NCI-H446 treated with DMSO at 0.1 percent for 48 hours (cell line): ENCODE measurements at places on chromosomes 1 and 21.

DNA sequence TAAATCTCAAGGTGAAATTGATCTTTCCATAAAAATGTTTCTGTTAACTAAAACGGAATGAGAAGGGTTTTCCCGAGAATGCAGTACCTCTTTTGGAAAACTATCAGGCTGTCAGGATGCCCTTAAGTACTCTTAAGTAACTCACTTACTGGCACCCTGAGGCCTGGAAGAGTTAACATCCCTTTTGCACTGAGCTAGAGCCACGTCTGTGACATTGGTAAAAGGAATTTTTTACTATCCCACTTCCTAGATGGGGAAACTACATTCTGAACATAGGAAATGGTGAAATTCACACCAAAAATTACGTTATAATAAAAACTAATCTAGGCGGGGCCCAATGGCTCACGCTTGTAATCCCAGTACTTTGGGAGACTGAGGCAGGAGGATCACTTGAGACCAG is 39.7 kb upstream of the MAP10 start:
- DNase-seq: no peak

GRCh38 chr1:183237046-183237445 is 51.0 kb downstream of the LAMC2 start:
- DNase-seq: no peak

DNA sequence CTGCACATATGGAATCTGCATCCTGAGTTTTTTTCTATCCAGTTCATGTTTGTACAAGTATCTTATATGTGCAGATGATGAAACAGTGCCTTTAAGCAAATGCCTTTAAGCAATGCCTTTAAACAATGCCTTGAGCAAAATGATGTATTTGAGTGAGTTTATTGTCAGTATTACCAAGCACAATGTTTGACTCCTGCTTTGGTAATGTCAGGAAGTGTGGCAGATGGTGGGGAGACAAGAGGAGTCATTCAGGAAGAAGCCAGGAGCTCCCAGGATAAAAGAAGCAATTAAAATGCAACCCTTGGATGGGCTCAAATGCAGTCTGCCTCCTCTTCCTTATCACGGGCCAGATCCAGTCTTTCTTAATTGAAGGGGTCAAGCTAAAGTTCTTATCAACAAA is 108.7 kb upstream of the KCNJ15 start:
- DNase-seq: peak; percentile 84

DNA sequence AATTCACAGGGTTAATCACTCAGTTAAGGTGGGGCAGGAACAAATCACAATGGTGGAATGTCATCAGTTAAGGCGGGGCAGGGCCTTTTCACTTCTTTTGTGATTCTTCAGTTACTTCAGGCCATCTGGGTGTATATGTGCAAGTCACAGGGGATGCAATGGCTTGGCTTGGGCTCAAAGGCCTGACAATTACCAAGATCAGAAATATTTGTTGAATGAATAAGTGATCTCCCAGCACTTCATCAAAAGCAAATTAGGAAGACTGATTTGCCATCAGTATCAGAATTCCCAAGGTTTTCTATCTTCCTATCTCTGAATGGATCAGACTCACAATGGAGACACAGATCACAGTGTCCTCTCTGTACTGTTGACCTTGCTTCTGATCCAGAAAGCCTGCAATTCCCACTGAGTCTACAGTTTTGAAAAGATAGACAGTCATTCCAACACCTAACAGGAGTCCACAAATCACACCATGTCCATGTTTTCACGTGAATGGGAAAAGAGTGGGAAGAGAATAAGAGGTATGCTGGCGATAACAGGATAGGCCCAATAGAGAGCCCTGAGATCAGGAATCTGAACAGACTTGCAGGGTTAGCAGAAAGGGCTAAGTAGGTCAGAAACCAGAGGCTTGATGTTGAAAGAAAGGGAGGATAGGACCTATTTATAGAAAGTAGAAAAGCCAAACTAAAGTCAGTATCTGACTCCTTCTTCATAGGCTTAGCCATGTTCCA is 75.3 kb downstream of the KCNK1 start:
- DNase-seq: no peak

- DNase-seq: no peak
These were observed 272.2 kb upstream of the B3GALT2 start for GRCh38 chr1:193458628-193459027.

DNA sequence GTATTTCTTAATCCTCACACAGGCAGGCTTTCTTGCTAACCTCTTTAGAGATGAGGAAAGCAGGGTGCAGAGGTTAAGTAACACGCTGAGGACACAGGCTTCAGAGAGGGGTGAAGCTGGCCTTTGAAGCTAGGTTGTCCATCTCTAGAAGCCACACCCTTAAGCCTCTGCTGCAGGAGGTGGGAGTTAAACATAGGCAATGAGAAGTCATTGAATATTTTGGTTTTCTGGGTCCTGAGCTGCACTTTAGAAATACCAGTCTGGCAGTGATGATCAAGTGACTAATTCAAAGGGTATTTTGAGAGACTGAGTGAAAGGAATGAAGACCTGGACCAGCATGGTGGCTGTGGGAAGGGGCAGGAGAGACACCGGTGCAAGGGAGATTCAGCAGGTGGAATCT is 9.9 kb downstream of the KCNJ15 start:
- no peak for DNase-seq

GRCh38 chr1:31977385-31978131 is 36.1 kb upstream of the KHDRBS1 start:
- DNase-seq: no peak

DNA sequence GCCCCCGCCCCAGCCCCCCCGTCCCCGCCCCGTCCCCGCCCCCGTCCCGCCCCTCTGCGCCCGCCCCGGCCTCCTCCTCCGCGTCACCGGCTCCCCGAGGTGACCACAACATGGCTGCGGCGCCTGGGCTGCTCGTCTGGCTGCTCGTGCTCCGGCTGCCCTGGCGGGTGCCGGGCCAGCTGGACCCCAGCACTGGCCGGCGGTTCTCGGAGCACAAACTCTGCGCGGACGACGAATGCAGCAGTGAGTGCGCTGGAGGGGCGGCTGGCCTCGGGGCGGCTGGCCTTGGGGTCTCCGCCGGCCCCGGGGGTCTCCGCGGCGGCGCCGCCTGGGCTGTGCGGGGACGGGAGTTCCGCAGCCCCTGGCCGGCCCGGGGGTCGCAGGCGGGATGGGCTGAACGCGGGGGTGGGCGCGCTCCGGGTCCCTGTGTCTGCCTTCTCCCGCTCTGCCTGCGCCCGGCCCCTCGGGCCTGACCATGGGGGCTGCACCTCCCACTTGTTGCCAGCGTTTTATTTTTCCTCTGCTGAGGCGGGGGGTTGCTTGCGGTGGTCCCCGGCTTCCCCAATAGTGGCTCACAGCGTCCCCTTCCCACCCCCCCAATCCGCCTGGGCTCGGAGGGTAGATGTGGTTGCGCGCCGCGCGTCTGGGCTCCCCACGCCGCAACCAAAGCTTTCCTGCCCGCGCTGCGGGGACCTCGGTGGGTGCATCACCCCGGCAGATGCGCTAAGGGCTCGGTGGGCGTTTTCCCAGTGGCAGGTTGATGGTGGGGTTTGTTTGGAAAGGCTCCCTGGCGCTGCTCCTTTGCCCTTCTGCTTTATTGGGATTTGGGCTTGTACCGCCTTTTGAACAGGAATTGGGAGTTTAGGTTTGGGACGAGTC is at the start of gene MIA3:
MIA3 (plus strand) TSS at position 97 of the 879 bp plus-strand sequence; CDS start at position 111, 14 bp downstream.
- DNase-seq: peak; percentile 64

DNA sequence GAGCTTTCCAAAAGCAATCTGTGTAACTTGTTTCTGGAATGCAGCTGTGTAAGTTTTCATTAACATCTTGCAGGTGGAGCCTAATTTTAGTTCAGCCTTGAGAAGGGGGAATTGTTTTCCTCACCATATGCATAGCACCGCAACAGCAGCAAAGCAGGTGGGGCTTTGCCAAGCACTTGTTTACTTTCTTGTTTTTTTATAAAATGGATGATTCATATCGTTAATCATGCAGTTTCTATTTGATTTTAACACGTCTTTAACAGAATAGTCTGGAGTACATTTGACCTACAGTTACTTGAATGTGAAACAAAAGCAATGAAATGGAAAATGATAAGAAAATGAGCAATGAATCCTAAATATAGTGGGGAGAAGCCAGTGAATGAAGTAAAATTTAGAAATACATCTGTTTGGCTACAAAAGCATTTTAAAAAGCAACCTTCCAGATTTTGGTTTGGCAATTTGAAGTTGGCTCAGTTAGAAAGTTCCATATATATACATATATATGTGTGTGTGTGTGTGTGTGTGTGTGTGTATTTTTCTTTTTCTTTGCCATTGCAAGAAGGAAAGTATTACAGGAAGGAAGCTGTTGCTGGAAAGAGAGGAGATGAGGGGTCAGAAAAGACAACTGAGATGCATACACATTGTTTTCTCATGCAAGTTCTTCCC is 119.0 kb upstream of the ADGRL2 start:
- peak; percentile 86 for DNase-seq
